ENCODE measurements at places on chromosomes 6 and 20.
A peak's percentile ranks its signal among the peaks of the same experiment; 100 is the strongest.

- DNase-seq, result no peak
Observed at GRCh38 chr6:142773324-142773723, 171.7 kb downstream of the HIVEP2 start.

DNA sequence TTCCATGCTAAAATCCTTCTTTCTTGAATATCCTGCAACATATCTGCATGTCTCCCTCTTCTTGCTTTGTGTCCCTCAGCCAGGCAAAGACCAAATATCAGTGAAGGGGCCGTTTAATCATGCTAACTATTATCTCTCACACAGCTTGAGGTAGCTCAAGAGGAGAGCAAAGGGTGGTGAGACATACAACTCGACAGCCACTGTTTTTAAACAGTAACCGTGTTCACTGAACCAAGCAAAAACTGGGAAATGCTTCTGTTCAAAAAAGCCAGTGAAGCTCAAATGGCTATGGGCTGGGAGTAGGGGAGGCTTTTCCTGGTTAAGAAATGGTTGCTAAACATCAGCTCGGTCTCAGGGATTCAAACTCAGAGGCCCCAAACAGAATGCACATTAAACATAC, 83.4 kb downstream of the MAP7 start:
- DNase-seq, result no peak

- DNase-seq, result no peak
Observed at GRCh38 chr6:4360920-4361319, 225.5 kb upstream of the ECI2 start.

- DNase-seq, result no peak
Observed at GRCh38 chr6:6392214-6393068, 72.0 kb upstream of the F13A1 start.

GRCh38 chr20:4569092-4569491, 152.6 kb upstream of the PRND start:
- no peak for DNase-seq

DNA sequence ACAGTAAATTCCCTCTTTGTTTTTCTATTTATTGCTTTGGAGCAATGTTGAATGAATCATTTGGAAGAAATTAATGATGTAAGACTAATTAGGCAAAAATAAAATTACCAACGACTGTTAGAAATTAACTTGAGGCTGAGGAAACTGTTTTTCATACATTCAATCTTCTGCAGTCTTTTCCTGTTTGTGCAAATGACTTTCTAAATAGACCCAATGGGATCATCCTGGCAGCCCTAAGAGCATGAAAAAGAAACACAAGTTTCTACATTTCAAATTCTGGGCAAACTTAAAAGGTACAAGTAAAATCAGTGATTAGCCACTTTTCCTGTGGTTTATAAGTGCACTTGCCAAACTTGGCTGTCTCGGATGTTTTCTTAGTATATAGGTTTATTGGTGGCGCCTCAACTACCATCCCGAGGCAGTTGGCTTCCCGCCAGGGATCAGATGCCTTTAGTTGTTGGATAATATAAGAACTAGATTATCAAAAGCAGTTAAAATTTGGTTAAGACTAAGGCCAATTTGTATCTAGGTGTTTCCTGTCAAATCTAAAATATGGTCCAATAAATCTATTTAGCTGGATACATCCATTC, 181.2 kb downstream of the ISM1 start:
- no peak for DNase-seq

- DNase-seq, result no peak
Observed at GRCh38 chr20:10863337-10864060, 189.7 kb upstream of the JAG1 start.

DNA sequence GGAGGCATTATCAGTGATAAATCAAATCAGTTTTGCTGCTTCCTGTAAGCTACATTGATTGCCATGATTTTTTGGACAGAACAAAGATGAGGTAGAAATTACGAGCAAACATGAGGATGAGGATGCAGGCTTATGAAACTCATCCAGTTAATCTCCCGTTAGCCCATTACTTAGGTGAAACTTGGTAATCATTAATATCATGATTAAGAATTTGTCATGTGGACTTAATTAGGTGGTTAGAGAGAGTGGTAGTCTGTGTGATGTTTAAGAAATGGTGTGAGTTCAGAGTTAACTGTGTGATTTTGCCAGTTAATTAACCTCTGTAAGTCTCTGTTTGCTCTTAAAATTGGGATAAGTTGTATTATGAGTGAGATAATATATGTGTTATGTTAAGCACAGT, 62.0 kb downstream of the TSPYL4 start:
- no peak for DNase-seq

DNA sequence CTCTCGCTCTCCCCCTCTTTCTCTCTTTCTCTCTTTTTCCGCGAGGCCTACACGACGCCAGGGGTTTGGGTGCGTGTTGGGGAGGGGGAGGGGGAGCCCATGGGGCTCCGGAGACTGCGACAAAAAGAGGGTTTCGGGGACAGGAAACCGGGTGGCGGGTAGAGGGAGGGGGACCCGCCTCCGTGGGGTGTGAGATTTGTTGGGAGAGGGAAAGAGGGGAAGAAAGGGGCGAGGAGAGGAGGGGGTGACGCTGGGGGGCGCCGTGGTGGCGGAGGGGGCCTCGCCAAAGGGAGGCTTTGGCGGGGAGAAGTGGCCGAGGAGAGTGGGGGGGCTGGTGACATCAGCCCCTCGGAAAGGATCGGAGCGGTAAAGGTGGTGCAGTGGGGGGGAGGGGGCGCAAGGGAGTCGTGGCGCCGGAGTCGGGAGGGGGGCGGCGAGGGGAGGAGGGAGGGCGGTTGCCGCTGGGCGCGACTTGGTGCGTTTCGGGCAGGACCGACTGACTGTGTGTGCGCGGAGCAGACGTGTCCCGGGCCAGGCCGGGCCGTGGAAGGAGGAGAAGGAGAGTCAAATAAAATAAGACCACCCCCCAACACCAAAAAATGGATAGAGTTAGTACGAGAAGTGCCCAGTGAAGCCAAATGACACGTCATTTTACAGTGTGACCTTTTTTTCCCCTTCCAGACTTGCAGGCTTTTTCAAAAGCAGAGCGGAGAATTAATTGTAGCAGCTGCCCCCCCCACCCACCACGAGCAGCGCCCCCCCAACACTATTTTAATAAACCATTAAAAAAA, 39.8 kb downstream of the GNAS start:
- no peak for DNase-seq

DNA sequence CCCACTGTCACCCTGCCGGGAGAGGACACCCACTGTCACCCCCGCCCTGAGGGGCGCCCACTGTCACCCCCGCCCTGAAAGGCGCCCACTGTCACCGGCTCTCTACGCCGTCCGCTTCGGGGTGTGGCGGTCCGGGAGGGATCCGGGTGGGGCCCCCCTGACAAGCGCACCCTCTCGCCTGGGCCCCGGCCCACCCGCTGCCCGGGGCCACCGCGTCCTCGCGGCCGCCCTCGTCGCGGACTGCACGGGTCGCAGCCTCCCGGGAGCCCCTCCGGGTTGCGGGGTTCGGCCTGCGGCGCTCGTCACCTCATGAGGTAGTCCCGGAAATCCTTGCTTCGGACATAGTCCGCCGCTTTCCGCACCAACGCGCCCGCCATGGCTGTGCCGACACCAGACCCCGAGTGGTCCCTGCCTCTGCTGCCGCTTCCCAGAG, 224 bp downstream of the MPC1 start:
- no peak for DNase-seq

DNA sequence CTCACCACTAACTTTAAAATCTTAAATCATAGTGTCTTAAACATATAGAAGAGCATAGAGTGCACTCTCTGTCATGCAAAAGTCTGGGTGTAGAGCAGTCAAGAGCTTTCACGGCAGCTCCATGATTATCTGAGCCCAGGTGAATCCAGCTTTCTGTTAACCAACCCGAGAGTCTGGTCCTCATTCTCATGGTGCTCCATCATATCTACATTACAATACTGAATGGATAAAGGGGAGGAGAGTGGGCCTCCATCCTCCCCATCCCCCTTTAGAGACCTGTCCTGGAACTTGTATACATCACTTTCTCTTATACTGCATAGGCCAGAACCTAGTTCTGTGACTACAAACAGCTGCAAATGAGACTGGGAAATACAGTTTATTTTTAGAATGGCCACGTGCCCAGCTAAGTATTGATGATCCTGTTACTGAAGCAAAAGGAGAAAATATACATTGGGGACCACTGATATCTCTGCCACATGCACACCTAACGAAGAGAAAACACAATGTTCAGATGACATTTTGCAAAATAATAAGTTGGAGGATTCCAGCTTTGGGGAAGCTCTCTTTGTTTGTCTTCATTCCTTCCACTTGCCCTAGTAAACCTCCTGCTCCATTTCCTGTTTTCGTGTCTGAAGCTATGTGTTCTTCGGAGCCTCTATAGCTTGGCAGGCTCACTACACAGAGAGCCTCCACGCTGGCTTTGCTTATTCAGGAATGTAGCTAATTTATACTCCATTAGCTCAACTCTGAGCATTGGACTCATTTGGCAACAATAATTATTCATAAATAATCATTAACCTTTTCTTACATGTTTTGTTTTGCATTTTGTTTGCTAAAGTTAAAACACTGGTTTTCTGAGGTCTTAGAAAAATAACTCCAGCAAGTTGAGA, 110.1 kb downstream of the IYD start:
- DNase-seq, result no peak

- no peak for DNase-seq
Observed at GRCh38 chr6:88441346-88441745, 275.2 kb upstream of the CNR1 start.

- DNase-seq, result no peak
Observed at GRCh38 chr20:17848249-17849048, 120.1 kb downstream of the SNX5 start.

DNA sequence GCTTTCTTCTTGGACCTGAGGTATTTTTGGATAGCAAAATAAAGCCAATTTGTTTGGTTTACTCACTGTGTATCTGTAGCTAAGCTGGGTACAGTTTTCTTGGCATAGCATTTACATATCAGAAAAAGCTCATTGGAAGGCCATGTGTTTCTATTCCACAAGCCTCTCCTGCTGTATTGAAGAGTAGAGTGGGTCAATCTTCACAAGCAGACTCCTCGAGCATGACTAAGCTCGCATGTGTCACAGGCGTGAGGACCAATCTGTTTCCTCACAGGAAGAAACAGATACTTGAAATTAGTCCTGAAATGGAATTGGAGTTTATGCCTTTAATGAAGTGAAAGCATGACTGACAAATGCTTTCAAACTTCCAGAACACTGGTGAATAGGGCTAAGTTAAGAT, 1279.0 kb upstream of the MAP3K7 start:
- DNase-seq, result no peak

- no peak for DNase-seq
Observed at GRCh38 chr6:155213611-155214372, 50.0 kb upstream of the CLDN20 start.

GRCh38 chr6:87066449-87067333, 28.2 kb downstream of the CGA start:
- peak; percentile 28 for DNase-seq

- DNase-seq, result no peak
Observed at GRCh38 chr20:24493661-24494459, 24.4 kb downstream of the SYNDIG1 start.

GRCh38 chr6:34317172-34317477, 68.3 kb upstream of the SMIM29 start:
- no peak for DNase-seq

GRCh38 chr6:38482466-38482865, 157.3 kb downstream of the BTBD9 start:
- peak; percentile 49 for DNase-seq

- no peak for DNase-seq
Observed at GRCh38 chr20:60851826-60852704, 400.0 kb upstream of the CDH4 start.

DNA sequence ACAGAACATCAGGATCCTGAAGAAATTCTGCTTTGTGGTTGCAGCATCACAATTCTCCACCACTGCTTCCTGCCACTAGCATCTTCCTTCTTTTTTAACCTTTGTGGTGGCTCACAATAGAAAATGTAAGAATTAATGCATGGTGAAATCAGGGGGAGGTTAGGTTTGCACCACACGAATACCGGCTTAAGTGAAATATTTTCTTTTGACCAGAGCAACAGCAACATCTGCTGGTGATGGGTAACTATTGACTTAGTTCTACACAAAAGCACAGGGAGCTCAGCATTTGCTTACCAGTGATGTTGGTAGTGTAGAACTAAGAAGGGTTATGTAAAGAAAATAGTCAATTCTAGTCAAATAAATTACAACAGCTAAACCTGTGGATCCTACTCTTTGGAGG, 280.5 kb downstream of the SYNE1 start:
- peak; percentile 39 for DNase-seq

GRCh38 chr20:30816182-30816645, 441.2 kb upstream of the DEFB115 start:
- DNase-seq, result no peak

- no peak for DNase-seq
Observed at GRCh38 chr6:62516291-62517141, 230.5 kb upstream of the KHDRBS2 start.

GRCh38 chr20:54668271-54669039, 193.1 kb downstream of the DOK5 start:
- DNase-seq, result no peak
